ENCODE measurements at places on chromosomes 12 and 14. TPM values are rescaled to one million over a fixed set of nuclear protein-coding genes. Genes with fewer than 3 reads are reported as not detected.

Gene COA8
- 169 TPM for polyA plus RNA-seq

Gene RND1
- 5.8 TPM for polyA plus RNA-seq

Gene TAS2R43
- polyA plus RNA-seq: 1.1 TPM

Gene OTX2
- 3.2 TPM for polyA plus RNA-seq

Gene DLGAP5
- polyA plus RNA-seq: 2.0 TPM

Gene ESPL1
- 0.33 TPM for polyA plus RNA-seq

Gene KRT6C
- polyA plus RNA-seq: not detected

Gene CALCOCO1
- polyA plus RNA-seq: 187 TPM

Gene IRAK3
- 0.70 TPM for polyA plus RNA-seq

Gene CATSPERB
- not detected for polyA plus RNA-seq

Gene KRT75
- not detected for polyA plus RNA-seq

Gene NEDD1
- polyA plus RNA-seq: 3.8 TPM

Gene RPL36AL
- 130 TPM for polyA plus RNA-seq

Gene ZCRB1
- 83.9 TPM for polyA plus RNA-seq

Gene CPM
- not detected for polyA plus RNA-seq

Gene GNG2
- polyA plus RNA-seq: 515 TPM

Gene DUSP16
- polyA plus RNA-seq: 39.5 TPM

Gene WNT1
- polyA plus RNA-seq: not detected

Gene RNF212B
- not detected for polyA plus RNA-seq

Gene CMKLR1
- 0.06 TPM for polyA plus RNA-seq

Gene TSHR
- not detected for polyA plus RNA-seq

Gene SERPINA12
- not detected for polyA plus RNA-seq

Gene PROX2
- polyA plus RNA-seq: not detected

Gene CCDC60
- not detected for polyA plus RNA-seq

Gene CACNA1C
- 10.0 TPM for polyA plus RNA-seq

Gene RPL10L
- not detected for polyA plus RNA-seq

Gene PPP4R4
- 4.8 TPM for polyA plus RNA-seq

Gene ZFHX2
- polyA plus RNA-seq: 1.7 TPM

Gene DAO
- polyA plus RNA-seq: not detected

Measured in neural cell (in vitro differentiated cells).